Central memory CD8-positive, alpha-beta T cell (primary cell): ENCODE measurements at places on chromosomes 2 and 18.

GRCh38 chr2:128558441-128558840 is 239.8 kb upstream of the HS6ST1 start:
- DNase-seq = no peak

DNA sequence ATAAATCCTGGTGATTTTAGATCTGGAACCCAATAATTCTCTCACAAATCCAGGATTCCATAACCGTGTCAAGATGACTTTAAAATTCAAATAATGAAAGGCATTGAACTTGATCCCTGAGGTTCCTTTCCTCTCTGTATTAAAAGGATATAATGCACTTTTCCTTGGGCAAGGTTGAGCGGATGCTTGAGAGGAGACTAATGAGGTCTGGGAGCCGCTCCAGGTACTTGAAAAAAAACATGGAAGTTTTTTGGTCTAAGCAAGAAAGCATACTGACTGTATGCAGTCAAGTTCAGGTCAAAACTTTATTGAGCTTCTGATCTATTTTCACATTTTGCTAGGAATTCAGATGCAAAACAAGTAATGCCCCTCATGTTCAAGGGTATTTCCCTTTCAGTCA is 318.5 kb downstream of the RAD51AP2 start:
- DNase-seq = no peak

- no peak for DNase-seq
These were observed 66.2 kb upstream of the MCFD2 start for GRCh38 chr2:46981662-46982350.

DNA sequence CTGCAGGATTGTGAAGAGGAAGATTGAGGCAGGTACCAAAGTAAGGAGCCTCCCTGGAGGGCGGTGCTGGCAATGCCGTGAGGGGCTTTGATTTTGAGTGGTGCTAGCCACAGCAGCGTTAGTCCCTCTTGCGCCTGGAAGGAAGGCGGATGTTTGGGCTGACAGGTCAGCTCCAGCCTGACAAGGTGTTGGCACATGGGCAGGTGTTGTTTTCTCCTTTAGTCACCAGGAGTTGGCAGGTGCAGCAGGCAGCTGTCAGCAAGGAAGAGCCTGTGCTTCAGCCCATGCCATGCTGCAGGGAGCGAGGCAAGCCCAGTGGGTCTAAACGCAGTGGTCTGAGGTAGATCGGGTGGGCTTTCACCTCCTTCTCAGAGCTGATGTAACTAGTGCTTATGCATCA is 8.5 kb downstream of the SEC11C start:
- DNase-seq = no peak

DNA sequence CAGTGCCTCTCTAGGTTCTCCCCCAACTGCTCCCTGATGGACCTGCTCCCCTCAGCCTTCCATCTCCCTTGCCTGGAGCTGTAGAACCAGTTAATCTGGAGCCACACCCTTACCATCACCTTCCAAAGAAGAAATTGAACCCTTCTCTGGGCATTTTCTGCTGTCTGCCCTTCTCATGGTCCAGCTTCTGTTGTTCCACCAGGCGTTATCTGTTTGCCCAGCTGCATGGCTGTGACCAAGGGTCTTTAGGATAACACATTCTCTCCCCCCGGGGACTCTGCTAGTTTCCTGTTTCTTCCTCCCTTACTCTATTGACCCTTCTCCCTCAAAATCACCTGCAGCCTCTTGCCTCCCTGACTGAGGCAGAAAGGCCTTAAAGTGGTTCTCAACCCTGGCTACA is 3.2 kb upstream of the ANKRD53 start:
- DNase-seq = no peak

GRCh38 chr2:241733391-241734207 is 831 bp upstream of the D2HGDH start:
- no peak for DNase-seq

- no peak for DNase-seq
These were observed 7.1 kb upstream of the NAPG start for GRCh38 chr18:10518595-10519255.

GRCh38 chr18:58544179-58544578 is 84.7 kb downstream of the ALPK2 start:
- no peak for DNase-seq

- DNase-seq = no peak
These were observed 107.3 kb upstream of the IL1R2 start for GRCh38 chr2:101884423-101884822.

- DNase-seq = no peak
These were observed 59.1 kb downstream of the TNS1 start for GRCh38 chr2:217943446-217944321.

GRCh38 chr18:52391810-52392559 is 52.0 kb downstream of the DCC start:
- DNase-seq = no peak

DNA sequence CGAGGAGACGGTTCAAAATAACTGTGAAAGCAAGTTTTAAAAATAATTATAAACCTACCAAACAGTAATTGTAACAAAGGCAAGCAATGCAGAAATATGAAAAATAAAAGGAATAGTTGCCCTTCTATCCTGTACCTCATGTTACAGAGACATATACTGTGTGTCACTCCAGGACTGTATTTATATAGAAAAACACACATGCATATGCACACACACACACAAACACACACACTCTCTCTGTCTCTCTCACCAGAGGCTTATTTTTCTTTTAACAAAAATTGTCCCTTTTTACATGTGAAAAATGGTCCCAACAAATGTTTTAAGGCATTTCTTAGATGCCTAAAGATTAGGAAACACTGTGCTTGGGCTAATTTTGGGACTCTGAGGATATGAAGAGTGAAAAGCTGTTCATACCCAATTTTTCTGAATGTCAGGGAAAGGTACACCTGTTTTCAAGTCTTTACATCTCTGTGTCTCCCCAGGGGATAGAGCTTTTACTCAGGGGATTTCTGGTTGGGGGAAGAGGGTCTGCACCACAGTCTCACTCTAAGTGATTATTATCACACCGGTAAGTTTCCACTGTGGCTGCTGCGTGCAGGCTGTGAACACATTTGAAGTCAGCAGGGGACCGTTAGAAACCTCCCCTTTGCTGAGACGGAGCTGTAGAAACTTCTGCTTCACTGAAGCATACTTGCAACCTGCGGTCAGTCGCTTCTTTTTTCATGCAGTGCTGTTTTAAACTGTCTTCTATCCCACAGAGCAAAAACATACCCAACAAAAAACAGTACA is 51.4 kb upstream of the SPAG16 start:
- DNase-seq = peak; percentile 32

DNA sequence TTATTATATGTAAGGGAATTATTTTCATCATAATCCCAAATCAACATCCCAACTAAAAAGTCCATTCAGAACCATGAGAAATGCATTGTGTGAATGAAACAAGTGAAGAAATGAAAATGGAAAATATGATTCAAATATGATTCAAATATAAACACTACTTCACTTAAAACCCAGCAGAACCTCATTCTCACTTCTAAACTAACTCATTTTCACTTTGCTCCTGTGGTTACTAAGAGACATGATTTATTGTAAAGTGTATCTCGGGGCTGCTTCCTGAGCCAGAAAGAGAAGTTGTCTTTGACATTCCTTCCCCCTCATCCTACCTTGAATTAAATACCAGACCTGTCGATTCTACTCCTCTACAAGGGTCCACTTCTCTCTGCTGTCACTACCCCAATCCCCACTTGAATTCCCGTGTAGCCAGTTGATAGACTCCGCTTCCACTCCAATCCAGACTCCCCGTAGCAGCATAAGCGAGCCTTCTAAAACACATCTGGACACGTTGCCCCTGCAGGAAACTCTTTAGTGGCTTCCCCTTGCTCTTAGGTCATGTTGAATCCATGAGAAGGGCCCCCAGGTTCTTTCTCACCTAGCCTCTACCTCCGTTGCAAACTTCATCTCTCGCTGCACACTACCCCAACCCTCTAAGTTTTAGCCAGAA is 697.0 kb upstream of the ID2 start:
- DNase-seq = no peak

- DNase-seq = no peak
These were observed 589 bp upstream of the DAW1 start for GRCh38 chr2:227870710-227871374.

DNA sequence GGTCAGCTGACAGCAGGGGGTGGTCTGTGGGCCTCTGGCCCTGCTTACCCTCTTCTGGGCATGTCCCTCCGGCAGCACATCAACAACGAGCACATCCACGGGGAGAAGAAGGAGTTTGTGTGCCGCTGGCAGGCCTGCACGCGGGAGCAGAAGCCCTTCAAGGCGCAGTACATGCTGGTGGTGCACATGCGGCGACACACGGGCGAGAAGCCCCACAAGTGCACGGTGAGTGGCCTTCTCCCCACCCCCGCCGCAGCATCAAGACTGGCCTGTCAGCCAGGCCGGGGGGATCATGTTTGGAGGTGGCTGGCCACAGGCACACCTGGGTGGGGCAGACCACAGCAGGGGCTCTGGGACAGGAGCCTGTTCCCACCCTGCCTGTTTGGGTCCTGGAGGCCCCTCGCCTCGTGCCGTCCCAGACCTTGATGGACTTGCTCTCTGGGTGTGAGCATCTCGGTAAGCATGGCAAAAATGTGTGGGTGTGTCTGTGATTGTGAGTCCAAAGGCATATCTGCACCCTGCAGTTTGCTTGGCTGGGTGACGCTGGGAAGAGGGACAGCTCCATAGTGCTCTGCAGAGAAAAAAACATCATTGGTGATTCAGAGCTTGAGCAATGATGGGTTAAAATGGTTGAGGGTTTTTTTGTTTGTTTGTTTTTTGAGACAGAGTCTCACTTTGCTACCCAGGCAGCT is 242.8 kb downstream of the GLI2 start:
- DNase-seq = no peak

DNA sequence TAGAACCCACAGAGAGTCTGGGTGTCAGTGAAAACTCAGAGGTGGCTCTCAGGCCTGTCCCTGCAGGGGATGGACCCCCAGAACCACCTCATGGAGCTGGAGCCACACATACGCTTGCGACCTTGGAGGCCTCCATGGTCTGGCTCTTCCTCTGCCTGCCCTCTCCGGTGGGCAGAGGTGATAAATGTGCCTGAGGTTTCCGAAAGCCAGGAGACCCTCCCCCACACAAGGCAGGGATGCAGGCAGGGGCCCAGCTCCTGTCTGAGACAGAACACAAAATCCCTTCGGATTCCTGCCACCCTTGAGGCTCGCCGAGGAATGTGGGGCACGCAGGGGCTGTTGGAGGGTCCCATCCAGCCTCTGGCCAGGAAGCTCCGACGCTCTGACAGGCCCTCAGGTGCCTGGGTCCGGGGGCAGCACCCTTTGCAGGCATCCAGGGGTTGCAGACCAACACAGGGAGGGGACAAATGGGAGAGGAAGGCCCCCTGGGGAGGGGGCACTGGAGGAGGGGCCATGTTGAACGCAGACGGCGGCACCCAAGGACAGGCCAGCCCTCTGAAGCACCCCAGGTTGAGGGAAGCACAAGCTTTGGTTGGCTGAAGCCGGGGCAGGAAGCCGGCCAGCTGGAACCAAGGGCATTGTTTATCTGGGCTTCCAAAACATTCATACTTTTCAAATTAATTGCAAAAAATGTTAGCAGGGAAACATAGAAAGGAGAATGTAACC is 4.1 kb upstream of the SNED1 start:
- DNase-seq = no peak

GRCh38 chr2:136116813-136117390 is 1.0 kb downstream of the CXCR4 start:
- peak; percentile 72 for DNase-seq

DNA sequence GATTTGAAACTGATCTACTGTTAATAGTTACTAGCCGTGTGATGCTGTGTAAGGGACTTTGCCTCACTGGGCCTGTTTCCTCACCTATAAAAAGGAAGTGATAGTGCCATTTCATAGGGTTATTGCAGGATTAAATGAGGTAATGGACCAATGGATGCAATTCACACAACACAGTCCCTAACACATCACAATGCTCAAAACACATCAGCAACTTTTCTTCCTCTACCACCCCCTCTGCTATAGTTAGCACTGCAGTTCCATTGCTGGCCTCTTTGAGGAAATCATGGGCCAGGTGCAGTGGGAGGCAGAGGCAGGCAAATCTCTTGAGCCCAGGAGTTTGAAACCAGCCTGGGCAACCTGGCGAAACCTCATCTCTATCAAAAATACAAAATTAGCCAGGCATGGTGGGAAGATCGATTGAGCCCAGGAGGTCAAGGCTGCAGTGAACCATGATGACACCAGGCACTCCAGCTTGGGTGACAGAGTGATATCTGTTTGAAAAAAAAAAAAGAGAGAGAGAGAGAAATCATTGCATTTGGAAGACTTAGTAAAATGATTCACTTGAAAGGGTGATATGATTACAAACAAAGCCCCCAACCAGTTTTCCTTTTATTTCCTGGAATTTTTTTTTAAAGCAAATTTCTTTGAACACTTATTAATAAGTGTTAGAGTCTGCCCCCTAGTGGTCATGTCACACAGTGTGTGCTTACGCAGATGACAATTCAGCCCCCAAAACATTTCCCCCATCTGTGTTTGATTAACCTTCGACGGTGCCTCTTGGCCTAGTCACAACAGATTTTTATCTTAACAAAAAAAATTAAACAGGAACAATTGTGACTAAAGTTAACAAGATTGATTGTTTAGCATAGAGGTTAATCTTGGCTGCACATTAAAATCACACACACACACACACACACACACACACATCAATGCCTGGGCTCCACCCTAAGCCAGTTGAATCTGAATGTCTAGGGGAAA is 88.6 kb upstream of the BCL11A start:
- DNase-seq = no peak

DNA sequence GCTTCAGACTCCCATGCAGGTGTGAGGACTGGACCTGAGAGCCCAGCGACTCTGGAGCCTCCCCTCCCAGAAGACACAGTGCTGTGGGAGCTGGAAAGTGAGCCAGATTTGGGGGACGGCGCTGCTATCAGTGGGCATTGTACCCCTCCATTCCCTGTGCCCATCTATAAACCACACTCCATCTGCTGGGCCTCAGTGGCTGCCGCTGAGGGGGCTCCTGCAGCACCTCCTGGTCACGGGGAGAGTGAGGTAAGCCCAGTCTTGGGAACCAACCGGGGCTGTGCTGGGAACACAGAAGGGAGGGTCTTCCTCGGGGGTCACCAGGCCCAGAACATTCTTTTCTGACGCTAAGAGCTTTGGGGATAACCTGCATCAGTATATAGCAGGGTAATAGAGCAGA is 9.5 kb downstream of the PSD4 start:
- DNase-seq = no peak

- no peak for DNase-seq
These were observed 1142.1 kb downstream of the DPP10 start for GRCh38 chr2:115584507-115584906.

DNA sequence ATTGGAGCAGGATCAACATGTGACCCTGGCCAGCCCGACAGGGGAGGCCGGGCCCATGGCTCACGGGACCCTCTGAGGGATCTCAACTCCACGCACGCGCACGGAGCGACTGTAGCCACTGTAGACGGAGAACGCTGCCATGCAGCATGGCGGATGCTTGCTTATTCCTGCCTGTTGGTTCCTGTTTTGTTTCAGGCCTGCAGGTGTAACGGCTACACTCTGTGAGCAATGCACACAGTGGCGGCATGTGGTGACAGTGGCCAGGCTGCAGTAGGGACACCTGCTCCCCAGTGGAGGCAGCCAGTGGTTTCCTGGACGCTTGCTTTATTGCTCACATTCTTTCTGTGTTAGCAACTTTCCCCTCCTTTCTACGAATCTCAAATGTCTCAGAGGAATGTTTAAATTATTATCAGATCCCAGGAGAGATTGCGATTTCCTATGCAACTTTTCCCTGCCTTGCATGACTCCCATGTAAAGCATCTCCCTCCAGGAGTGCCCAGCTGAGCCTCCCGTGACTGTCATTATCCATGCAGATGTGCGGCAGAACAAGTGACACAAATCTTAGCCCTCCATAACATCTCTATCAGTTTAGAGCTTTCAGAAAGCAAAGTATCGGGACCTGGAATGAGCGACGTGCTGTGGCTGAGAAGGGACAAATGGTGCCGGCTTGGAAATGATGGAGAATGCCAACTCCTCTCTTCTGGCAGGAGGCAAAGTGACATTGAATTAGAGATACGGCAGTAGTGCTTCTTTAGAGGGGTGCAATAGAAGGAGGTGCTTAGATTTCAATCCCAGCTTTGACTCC is 209.7 kb downstream of the ASB1 start:
- DNase-seq = no peak
